CD4-positive, CD25-positive, alpha-beta regulatory T cell (primary cell): ENCODE measurements at places on chromosomes 5 and 9.

DNA sequence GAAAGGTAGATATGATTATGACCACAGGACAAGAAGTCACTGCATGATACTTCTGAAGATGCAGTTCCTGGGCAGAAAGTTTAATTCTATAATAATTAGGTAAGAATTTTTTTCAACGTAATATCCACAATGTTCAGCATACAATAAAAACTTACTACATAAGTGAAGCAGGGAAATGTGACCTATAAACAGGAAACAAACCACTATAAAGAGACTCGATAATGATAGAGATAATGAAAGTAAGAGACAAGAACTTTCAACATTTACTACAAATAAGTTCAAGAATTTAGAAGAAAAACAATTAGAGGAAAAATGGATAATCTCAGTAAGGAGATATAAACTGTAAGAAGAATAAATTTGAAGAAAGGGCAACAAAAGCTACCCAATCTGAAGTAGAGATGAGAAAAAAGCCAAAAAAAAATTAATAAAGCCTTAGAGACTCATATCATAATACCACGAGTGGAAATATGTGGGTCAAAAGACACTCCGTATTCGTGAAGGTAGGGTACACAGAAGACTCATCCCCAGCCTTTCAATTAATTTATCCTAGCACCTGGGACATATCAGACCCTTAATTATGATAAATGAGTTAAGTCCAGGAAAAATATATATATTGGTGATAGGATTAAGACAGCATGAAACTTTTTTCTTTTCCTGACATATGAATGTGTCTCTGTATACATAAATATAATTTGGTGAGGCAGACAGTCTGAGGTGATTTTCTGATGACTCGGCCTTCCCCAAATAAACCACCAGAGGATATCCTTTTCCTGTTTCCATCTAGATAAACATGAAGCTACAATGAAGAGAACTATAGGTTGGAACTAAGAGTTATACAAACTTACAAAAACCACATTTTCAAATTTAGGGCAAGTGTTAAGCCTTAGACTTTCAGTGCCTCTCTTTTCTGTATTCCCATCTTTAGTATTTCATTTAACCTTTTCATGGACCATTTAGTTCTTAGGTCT lies 120.4 kb downstream of the RAPGEF6 start:
- peak; percentile 64 for DNase-seq

- no peak for DNase-seq
These were observed 237.1 kb downstream of the SLF1 start for GRCh38 chr5:94855543-94855942.

DNA sequence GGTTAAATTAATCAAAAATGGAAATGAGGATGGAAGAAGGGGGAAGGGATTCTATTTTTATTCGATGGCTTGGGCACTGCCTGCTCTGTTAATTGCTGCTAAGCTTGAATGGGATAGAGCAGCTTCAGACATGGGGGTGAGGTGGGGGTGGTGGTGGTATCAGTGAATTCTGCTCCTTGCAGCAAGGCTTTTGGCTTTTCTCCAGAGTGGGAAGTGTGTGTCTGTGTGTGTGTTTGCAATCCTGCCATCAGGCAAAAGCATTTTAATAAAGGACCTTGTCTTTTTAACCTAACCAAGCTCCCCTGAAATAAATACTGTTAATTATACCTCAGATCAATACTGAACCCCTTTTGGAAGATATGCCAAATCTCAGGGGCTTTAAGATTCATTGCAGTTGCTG lies 110.9 kb upstream of the GPR151 start:
- DNase-seq: no peak

DNA sequence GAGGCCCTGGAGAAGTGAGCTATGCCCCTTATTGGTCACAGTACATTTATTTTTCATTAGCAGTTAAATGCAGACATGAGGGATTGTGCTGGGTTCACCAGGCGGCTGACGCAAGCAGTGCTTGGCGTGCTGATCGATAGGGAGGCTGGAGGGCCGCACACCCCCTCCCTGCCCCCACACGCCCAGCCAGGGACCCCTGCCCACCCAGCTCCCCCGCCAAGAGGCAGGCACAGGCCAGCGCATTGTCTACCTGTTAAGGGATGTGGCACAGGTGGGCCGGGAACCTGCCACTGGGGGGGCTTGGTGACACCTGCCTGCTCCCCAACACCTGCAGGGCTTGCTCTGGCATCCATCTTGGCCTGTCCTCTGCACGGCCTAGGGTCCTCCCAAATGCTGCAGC lies 39.2 kb downstream of the HK3 start:
- DNase-seq: no peak

DNA sequence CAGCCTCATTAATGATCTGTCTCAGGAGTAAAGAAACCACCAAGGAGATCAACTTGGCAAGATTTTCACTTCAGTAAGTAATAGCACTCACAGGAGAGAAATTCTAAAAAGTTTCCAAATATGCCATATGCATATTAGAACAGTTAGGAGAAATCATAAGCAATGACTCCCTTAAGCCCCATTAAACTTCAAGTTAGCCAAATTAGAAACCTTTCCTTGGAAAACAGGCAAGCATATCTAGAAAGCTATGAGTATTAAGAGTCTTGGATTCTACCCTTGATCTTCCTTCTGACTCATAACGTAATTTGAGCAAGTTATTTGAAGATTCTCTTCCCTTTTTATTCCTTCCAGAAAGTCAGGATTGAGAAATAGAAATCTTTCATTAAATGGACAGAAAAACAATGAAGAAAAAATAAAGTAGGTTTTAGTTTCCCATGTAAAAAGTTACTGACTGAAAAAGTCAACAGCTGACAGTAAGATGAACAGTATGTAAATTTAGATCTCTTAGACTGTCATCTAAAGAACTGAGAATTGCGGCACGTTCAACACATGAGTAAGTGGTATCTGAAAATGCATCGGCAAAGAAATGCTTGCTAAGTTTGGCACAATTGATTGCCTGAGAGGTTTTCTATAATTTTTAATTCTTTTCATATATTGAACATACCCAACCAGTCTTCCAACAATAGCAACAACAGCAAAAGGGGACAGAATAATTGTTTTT lies 565.7 kb upstream of the FTMT start:
- DNase-seq: no peak

DNA sequence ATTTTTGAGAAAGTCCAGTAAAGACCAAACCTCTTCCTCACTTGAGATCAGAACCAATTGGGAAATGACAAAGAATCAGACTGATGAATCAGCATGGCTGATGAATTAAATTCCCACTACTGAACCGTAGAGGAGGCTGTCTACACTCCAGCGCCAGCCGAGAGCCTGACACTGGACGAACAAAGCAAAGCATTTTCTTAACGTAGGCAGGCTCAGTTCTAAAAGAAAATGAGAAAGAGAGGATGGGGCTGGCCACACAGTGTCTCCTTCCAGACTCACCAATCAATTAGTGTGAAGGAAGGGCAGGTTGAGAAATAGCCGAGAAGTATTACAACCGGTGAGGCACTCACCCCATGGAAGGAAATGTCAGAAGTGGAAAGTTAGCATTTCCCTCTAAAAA lies 49.4 kb downstream of the ITGA1 start:
- no peak for DNase-seq

- DNase-seq: no peak
These were observed 749.6 kb upstream of the DMAC1 start for GRCh38 chr9:8549214-8549613.
